CD4-positive, alpha-beta T cell (primary cell): ENCODE measurements at places on chromosomes 2 and 18.
A peak's percentile ranks its signal among the peaks of the same experiment; 100 is the strongest.

DNA sequence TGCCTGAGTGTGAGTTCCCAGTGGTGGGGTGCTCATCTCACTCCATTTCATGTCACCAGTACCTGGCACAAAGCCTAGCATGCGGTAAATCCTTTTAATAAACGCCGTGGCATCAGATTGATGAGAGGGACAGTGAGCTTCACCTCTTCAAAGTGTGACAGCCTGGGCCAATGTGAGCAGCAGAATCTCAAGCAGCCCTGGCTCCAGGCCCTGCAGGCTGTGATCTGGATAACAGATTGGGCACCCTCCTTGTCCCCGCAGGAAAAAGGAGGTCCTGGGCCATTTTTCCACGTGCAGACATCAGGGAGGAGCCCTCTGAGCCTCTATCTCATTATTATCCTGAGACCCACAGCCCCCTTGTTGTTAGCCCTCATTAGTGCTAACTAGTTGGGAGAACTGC lies 34.8 kb downstream of the TET3 start:
- DNase-seq, result no peak

DNA sequence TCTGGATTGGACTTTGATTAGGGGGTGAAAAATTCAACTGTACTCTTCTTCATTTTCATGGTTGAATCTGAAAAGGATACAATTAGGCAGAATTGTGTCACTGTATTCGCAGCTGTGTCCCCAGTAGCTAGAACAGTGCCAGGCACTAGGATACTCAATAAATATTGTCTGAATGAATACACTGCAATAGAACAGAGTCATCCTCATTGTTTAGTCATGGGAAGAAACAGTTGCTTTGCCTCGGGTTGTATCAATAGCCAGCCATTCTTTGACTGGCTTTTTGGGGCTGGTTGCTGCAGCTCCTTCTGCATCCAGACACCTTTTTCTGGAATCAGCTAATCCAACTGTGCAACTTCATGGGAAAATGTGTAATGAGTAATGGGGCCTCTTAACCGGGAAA lies 18.1 kb upstream of the DYNC1I2 start:
- DNase-seq, result no peak

- DNase-seq, result no peak
Observed at GRCh38 chr2:1360144-1360543, 53.1 kb upstream of the TPO start.

DNA sequence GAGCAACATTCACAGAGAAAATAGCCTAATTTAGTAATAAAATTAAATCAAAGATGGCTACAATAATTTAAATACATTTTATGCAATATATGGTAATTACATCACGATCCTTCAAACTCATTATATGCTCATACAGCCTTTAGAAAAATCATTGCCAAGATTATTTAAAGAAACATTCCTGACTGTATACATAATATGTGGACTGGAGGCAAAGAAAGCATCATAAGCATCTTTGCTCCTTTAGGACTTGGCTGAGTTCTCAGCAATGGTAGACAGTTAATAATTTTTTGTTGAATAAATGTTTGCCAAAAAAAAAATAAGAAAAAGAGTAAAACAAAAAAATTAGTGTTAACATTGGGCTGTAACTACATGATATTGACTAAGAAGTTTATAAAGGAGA lies 26.9 kb downstream of the NCKAP5 start:
- DNase-seq, result no peak

GRCh38 chr2:18578033-18578432 lies 11.3 kb downstream of the NT5C1B start:
- DNase-seq, result no peak

DNA sequence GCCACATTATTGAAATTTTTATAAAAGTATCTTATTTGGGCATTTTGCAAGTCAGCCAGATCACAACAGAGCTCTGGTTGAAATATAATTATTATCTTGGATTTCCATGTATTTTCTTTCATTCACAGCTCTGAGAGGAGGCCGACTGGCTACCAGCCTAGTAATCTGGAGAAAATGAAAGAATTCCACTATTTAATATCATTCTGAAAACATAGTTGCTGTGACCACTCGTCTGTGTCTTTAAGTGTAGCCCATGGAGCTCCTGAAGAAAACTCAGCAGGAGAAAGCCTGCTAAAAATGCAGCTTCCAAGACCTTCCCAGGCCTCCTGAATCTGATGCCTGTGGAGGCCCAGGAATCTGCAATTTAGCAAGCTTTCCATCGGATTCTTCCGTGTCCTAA lies 114.7 kb downstream of the SH3BP4 start:
- no peak for DNase-seq

- no peak for DNase-seq
Observed at GRCh38 chr2:18959952-18960717, 370.8 kb upstream of the NT5C1B start.

- no peak for DNase-seq
Observed at GRCh38 chr2:43185146-43185545, 41.3 kb downstream of the ZFP36L2 start.

- DNase-seq, result no peak
Observed at GRCh38 chr2:150674283-150674682, 186.8 kb upstream of the RND3 start.

DNA sequence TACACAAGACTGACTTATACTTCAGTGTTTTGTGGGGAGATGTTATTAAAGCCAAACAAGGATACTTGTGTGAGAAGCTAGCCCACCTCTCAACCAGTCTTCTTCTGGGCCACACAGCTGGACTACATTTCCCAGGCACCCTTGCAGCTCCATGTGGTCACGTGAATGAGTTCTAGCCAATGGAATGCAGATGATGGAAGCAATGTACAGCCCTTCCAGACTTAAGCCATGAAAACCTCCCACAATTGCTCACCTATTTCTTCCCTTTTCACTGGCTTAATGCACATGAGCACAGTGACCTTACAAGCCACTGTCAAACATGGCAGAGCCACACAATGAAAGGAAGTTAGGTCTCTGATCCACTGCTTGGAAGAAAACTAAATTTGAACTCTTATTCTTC lies 20.4 kb upstream of the FEZ2 start:
- no peak for DNase-seq

- peak; percentile 16 for DNase-seq
Observed at GRCh38 chr18:9017167-9017904, 85.2 kb upstream of the NDUFV2 start.

- no peak for DNase-seq
Observed at GRCh38 chr2:60528281-60529020, 25.0 kb downstream of the BCL11A start.

DNA sequence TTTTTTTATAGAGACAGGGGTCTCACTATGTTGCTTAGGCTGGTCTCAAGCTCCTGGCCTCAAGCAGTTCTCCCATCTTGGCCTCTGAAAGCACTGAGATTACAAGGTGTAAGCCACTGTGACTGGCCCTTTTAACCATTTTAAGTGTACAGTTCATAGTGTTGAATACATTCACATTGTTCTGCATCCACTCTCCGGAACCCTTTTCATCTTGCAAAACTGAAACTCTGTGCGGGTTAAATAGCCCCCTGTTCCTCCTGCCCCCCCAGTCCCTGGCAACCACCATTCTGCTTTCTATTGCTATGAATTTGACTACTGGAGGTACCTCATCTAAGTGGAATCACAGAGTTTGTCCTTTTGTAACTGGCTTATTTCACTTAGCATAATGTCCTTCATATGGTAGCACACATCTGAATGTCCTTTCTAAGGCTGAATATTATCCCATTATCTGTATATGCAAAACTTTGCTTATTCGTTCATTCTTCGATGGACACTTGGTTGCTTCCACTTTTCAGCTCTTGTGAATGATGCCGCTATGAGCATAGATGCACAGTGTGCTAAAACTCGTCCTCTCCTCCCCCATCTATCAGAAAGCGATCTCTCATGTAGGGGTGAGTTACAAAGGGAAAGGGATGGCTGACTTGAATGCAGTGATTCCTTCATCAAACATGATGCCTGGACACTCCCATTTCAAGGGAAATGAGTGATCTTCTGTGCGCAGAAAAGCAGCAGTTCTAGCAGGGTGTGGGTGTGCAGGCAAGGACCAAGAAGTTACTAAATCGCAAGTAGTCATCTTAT lies 30.2 kb downstream of the CABLES1 start:
- DNase-seq, result no peak

DNA sequence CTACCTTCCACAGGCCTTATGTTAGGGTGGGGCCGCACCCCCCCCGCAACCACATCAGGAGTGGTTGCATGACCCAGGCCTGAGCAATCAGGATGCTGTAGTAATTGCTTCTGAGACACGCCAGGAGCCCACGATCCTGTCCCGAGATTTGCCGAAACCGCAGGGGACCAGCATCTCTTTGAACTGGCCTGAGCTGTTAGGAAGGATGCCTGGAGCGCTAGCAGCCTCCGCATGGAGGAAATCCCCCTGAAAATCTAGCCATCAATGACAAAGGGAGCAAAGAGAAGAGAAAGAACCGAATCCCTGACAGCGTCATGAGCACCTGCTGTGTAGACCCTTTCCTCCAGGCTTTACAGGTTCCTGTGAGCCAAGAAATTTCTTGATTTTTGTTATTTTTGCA lies 8.7 kb upstream of the TEX44 start:
- DNase-seq, result no peak

DNA sequence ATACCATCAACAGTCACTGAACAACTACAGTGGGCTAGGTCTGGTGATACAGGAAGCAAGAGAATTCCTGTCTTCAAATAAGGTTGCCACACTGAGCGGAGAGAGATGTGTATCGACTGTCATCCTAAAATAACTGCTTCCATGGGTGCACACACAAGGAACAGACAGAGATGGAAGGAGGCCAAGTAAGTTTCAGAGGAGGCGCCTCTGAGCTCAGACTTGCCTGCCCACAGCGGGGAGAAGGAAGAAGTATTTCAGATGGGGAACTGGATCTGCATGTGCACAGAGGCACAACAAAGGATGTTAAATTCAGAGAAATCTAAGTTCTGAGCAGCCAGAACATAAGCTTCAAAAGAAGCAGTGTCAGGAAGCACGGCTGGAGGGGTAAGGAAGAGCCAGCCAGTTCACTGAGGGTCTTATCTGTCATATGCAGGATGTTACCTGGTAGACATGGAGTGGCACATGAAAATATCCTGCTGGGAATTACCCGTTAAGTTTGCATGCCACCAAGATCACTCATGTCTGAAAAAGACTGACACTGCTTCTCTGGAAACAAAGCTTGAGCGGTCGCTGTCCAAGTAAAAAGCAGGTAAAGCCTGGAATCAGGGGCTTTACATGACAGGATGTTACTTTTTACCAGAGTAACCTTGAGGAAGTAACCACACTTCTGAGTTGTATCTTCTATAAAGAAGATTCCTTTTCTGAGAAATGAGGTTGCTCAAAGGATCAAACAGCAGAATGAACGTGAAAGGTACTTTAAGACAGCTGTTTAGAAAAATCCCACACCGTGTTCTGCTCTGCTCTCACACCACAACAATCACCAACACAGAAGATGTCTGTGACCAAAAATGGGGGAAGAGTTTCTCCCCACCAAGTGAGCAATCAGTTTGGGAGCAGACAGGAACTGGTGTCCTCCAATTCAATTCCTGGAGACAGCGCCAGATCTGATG lies 260.2 kb downstream of the NBAS start:
- no peak for DNase-seq

DNA sequence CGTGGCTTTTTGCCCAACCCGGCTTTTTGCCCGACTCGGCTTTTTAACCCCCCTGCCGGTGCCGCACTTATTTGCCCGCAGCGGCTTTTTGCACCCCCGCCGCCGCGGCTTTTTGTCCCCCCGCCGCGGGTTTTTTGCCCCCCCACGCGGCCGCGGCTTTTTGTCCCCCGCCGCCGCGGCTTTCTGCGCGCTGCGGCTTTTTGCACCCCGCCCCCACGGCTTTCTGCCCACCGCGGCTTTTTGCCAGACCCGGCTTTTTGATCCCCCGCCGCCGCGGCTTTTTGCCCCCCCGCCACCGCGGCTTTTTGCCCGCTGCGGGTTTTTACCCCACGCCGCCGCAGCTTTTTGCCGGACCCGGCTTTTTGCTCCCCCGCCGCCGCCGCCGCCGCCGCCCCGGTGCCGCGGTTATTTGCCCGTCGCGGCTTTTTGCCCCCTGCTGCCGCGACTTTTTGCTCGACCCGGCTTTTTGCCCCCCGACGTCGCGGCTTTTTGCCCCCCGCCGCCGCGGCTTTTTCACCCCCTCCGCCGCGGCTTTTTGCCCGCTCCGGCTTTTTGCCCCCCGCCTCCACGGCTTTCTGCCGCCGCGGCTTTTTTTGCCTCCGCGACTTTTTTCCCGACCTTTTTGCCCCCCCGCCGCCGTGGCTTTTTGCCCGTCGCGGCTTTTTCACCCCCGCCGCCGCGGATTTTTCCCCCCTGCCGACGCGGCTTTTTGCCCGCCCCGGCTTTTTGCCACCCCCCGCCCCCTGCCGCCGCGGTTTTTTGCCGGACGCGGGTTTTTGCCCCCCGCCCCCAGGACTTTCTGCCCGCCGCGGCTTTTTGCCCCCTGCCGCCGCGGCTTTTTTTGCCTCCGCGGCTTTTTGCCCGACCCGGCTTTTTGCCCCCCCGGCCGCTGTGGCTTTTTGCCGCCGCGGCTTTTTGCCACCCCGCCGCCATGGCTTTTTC lies 2786.5 kb downstream of the RPIA start:
- DNase-seq, result no peak

DNA sequence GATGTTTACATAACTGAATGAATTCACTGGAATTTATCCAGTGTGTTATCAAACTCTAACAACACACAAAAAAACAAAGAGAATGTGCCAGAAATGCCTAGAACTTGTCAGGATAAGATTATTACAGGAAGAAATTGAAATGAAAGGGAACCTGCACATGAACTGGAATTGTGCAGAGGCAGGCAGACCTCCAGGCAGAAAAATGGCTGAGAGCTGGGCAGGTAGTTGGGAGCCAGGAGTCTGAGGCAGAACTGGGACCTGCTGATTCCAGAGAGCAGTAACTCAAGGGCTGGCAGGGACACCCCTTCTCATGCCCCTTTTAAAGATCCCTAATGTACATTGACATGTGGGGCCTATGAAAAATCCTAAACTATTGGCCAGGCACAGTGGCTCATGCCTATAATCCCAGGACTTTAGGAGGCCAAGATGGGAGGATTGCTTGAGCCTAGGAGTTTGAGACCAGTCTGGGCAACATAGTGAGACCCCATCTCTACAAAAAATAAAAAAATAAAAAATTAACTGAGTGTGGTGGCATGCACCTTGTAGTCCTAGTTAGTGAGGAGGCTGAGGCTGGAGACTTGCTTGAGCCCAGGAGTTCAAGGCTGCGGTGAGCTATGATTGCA lies 674 bp upstream of the SP110 start:
- no peak for DNase-seq

DNA sequence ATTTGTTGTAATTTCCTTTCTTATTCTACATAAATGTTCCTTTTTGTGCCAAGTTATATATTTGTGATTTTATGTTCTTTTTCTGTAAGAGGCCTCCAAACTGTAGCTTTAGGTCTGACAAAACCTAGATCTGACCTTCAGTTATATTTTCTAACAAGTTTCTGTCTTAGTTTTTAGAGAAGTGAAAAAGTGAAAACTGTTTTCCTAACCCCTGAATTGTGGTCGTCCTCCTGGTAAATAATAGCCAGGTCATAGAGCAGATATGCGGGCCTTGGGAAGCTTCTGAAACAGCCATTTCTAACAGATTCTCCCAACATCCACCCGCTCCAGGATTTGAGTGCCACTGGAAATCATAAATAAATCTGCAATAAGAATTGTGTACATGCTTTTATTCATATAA lies 398.4 kb upstream of the CWC22 start:
- no peak for DNase-seq
